CD8-positive, alpha-beta T cell (primary cell): ENCODE measurements at places on chromosomes 16 and 17.

GRCh38 chr17:75809631-75810111 is 25.1 kb downstream of the UNK start:
- DNase-seq, result no peak

- DNase-seq, result no peak
Measured at GRCh38 chr17:72386619-72387237, 265.9 kb downstream of the SOX9 start.

- DNase-seq, result no peak
Measured at GRCh38 chr17:6059406-6059805, 10.8 kb upstream of the WSCD1 start.

DNA sequence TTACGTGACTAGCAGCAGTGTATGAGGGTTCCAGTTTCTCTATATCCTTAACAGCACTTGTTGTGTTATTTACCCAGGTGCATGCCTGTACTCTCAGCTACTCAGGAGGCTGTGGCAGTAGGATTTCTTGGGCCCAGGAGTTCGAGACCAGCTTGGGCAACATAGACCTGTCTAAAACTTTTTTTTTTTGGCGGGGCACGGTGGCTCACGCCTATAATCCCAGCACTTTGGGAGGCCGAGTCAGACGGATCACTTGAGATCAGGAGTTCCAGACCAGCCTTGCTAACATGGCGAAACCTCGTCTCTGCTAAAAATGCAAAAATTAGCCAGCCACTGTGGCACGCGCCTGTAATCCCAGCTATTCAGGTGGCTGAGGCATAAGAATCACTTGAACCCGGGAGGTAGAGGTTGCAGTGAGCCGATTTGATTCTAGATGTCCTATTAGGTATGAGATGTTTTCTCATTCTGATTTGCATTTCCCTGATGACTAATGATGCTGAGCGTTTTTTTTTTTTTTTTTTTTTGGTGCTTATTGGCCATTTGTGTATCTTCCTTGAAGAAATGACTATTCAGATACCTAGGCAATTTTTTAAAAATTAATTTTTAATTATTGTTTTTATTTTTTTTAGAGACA is 13.4 kb downstream of the CASC3 start:
- DNase-seq, result no peak

DNA sequence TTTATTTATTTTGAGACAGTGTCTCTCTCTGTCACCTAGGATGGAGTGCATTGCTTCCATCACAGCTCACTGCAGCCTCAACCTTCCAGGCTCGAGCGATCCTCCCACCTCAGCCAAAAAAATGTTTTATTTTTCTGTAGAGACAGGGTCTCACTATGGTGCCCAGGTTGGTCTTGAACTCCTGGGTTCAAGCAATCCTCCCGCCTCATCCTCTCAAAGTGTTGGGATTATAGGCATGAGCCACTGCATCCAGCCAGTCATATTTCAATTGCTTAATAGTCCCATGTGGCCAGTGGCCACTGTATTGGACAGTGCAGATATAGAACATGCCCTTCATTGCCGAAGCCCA is 15.3 kb downstream of the TMC7 start:
- no peak for DNase-seq

- no peak for DNase-seq
Measured at GRCh38 chr16:23512168-23512695, 1.9 kb upstream of the GGA2 start.

DNA sequence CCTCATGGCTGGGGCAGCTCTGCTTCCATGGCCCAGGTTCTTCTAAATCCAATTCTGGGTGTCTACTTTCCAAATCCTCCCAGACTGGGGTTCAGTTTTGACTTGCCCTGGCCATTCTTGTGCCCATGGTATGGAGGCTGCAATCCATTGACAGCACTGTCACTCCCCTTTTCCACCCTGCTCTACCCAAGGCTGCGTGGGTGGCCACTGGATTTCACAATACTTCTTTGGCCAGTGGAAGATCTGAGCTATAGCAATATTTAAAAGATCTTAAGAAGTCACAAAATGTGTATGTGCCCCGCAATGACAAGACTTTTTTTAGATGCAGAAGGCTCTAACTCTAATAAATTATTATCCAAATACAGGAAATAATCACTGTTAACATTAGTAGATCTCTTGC is 329.4 kb upstream of the CCL2 start:
- no peak for DNase-seq
